Upper lobe of left lung (tissue), 6 donors: ENCODE measurements at places on chromosomes 1 and 21. TPM values are rescaled to one million over a fixed set of nuclear protein-coding genes. Genes with fewer than 3 reads are reported as not detected.

DNA sequence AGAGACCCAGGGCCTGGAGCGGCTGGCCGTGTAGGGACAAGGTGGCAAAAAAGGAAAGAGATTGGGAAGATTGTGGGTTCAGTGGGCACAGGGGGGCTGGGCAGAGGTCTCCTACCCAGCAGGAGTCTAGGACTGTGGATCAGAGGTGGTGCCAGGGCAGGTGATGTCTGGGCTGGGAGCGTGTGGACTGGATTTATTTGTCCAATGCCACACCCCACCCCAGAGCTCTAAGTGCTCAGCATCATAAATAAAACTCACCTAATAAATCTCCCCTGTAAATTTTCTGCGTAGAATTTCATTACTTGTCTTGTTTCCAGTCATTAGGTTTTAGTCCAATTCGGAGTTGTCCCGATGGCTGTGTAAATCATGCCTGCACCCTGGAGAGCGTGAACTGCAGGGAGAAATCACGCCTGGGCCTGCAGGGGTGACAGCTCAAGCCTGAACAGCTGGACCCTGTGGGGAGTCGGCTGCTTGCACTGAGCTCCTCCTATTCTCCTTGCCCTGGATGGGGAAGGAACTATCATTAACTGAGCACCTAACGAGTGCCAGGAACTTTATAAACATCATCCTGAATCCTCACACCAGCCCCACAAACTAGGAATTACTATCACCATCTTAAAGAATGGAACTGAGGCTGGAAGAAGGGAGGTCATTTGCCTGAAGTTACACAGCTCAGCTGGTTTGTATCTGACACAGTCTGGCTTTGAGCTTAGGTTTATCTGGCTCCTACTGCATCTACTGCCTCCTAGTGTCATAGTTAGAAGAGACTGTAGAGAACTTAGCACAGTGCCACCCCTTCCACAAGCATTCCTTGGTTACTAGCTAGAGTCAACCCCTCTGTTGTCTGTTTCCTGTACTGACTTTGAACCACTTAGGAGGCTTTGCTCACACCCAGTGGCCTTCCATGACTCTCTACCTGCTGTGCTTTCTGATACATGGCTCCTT, 25.0 kb upstream of the POU3F1 start:
- no peaks in the 10 kb centered on the region for H3K36me3 ChIP-seq
- DNase-seq, result no peak
- no peaks in the 10 kb centered on the region for H3K27me3 ChIP-seq
- H3K4me1 ChIP-seq, result no peaks in the 10 kb centered on the region
- H3K27ac ChIP-seq, result no peak overlapping the region

GRCh38 chr1:2554621-2555387, 1.4 kb upstream of the TNFRSF14 start:
- peaks cover 12% of the 10 kb centered on the region for H3K36me3 ChIP-seq
- peaks cover 56% of the 10 kb centered on the region for H3K4me1 ChIP-seq
- peak overlapping the region; percentile 95 for H3K27ac ChIP-seq
- peak; percentile 59 for DNase-seq

DNA sequence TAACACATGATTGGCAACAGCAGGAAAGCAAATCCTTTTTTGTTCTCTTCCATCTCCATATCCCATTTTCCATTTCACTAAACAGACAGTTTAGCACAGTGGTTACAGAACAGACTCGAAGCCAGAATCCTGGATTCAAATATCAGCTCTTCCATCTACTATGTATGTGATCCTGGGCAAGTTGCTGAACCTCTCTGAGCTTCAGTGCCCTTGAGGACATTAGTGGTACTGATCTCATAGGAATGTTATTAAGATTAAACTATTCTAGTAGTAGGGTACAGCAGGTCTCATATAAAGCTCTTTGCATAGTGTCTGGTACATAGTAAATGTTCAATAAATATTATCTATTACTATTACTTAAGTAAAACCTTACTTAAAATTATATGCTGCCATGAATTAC, 13.8 kb upstream of the HHIPL2 start:
- H3K27ac ChIP-seq, result no peak overlapping the region
- DNase-seq, result no peak
- no peaks in the 10 kb centered on the region for H3K4me1 ChIP-seq
- no peak overlapping the region for H3K4me3 ChIP-seq

DNA sequence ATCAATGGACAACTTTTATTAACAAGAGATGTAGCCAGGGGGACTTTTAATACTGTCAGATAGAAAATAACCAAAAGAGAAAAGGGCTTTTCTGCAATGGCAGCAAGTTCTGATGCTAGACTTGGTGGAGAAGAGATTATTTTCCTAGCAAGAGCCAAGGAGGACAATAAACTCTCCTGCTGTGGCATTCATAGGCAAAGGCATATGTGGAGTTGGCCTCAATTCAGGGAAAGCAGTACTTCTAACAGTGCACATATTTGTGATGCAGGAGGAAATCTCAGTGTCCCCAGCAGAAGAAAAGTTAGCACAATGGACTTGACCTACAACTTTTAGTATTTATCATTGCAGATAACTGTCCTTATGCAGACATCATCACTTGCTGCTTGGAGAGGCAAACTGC, 75.1 kb upstream of the GRIK1 start:
- H3K36me3 ChIP-seq, result no peaks in the 10 kb centered on the region
- H3K4me1 ChIP-seq, result no peaks in the 10 kb centered on the region
- H3K27ac ChIP-seq, result no peak overlapping the region
- DNase-seq, result no peak
- no peak overlapping the region for H3K4me3 ChIP-seq

GRCh38 chr1:212916481-212917133, 33.7 kb upstream of the VASH2 start:
- no peaks in the 10 kb centered on the region for H3K4me1 ChIP-seq
- no peak overlapping the region for H3K27ac ChIP-seq
- DNase-seq, result peak; percentile 90
- no peaks in the 10 kb centered on the region for H3K36me3 ChIP-seq
- no peak overlapping the region for H3K4me3 ChIP-seq

DNA sequence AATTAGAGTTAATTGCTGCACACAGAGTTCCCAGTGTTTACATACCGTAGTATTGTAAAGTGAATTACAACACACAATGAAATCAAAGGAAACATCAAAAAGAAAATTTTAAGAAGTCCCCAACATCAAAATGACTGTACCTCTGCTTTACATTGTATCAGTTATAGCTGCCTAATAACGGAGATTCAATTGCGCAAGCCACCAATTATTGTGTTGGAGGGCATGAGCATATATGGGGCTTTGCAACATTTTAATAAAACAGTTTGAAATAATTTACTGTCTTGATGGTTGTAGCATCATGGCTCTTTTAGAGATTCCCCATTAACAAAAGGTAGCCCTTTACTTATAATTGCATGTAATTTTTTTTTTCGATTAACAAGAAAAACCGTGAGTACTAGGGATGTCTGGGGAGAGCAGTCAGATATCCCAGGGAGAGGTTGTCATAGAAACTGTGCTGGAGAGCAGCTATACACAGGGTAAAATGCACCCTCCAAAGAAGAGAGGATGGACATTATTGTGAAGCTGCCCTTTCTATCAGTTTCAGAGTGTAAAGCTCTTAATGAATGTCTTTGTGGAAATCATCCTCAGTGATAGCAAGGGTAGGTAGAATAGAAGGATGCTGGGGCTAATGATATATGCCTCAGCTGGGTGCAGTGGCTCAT, 55.9 kb upstream of the BTG3 start:
- no peaks in the 10 kb centered on the region for H3K27me3 ChIP-seq
- no peak overlapping the region for H3K27ac ChIP-seq
- H3K4me3 ChIP-seq, result no peak overlapping the region
- DNase-seq, result no peak
- H3K36me3 ChIP-seq, result no peaks in the 10 kb centered on the region

- no peaks in the 10 kb centered on the region for H3K27me3 ChIP-seq
- peaks cover 3% of the 10 kb centered on the region for H3K36me3 ChIP-seq
- no peak for DNase-seq
- no peak overlapping the region for H3K27ac ChIP-seq
Measured at GRCh38 chr1:6084781-6085495, 39.2 kb downstream of the KCNAB2 start.

- H3K27ac ChIP-seq, result no peak overlapping the region
- no peaks in the 10 kb centered on the region for H3K4me1 ChIP-seq
- DNase-seq, result no peak
- H3K36me3 ChIP-seq, result no peaks in the 10 kb centered on the region
- no peaks in the 10 kb centered on the region for H3K27me3 ChIP-seq
- H3K4me3 ChIP-seq, result no peak overlapping the region
Measured at GRCh38 chr1:170470121-170470520, 61.8 kb upstream of the GORAB start.

- no peaks in the 10 kb centered on the region for H3K4me1 ChIP-seq
- no peak overlapping the region for H3K27ac ChIP-seq
- DNase-seq, result no peak
- H3K36me3 ChIP-seq, result no peaks in the 10 kb centered on the region
- H3K4me3 ChIP-seq, result no peak overlapping the region
Measured at GRCh38 chr1:209382231-209383100, 201.0 kb upstream of the CAMK1G start.

- H3K36me3 ChIP-seq, result peaks cover 58% of the 10 kb centered on the region
- H3K27ac ChIP-seq, result no peak overlapping the region
- no peaks in the 10 kb centered on the region for H3K4me1 ChIP-seq
- no peak overlapping the region for H3K4me3 ChIP-seq
- no peak for DNase-seq
Measured at GRCh38 chr1:27755865-27756264, 17.2 kb upstream of the STX12 start.

DNA sequence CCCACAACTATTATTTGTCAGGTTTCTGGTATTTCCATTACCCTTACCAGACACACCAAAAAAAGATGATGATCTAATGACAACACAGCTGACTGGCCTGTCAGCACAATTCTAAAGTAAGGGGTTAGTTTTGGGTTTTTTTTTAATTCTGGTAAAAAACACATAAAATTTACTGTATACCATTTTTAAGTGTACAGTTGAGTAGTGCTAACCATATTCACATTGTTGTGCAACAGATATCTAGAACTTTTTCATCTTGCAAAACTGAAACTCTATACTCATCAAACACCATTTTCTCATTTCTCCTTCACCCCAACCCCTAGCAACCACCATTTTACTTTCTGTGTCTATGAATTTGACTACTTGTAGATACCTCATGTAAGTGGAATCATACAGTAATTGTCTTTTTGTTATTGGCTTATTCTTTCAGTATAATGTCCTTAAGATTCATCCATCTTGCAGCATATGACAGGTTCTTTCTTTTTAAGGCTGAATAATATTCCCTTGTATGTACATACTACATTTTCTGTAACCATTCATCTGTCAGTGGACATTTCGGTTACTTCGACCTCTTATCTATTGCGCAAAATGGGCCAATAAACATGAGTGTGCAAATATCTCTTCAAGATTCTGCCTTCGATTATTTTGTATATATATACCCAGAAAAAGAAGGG, 29.8 kb downstream of the ARNT start:
- H3K27ac ChIP-seq, result no peak overlapping the region
- DNase-seq, result no peak
- H3K4me3 ChIP-seq, result no peak overlapping the region
- peaks cover 40% of the 10 kb centered on the region for H3K36me3 ChIP-seq

GRCh38 chr1:224783006-224783651, 146.3 kb upstream of the DNAH14 start:
- DNase-seq, result no peak
- H3K4me1 ChIP-seq, result no peaks in the 10 kb centered on the region
- no peak overlapping the region for H3K27ac ChIP-seq
- H3K4me3 ChIP-seq, result no peak overlapping the region
- no peaks in the 10 kb centered on the region for H3K36me3 ChIP-seq

- no peak overlapping the region for H3K4me3 ChIP-seq
- no peak for DNase-seq
- H3K4me1 ChIP-seq, result peaks cover 5% of the 10 kb centered on the region
- H3K27ac ChIP-seq, result no peak overlapping the region
Measured at GRCh38 chr1:223551610-223552009, 113.9 kb downstream of the CAPN8 start.

- H3K36me3 ChIP-seq, result no peaks in the 10 kb centered on the region
- H3K4me1 ChIP-seq, result no peaks in the 10 kb centered on the region
- peak; percentile 82 for DNase-seq
- H3K27me3 ChIP-seq, result no peaks in the 10 kb centered on the region
Measured at GRCh38 chr1:94562519-94563260, 21.1 kb upstream of the F3 start.

- H3K4me1 ChIP-seq, result peaks cover 11% of the 10 kb centered on the region
- no peak overlapping the region for H3K27ac ChIP-seq
- H3K4me3 ChIP-seq, result no peak overlapping the region
- DNase-seq, result no peak
- H3K36me3 ChIP-seq, result peaks cover 37% of the 10 kb centered on the region
- no peaks in the 10 kb centered on the region for H3K27me3 ChIP-seq
Measured at GRCh38 chr1:171798765-171799164, 17.3 kb downstream of the METTL13 start.

- no peaks in the 10 kb centered on the region for H3K27me3 ChIP-seq
- peaks cover 6% of the 10 kb centered on the region for H3K4me1 ChIP-seq
- H3K36me3 ChIP-seq, result no peaks in the 10 kb centered on the region
- H3K27ac ChIP-seq, result no peak overlapping the region
Measured at GRCh38 chr1:231924180-231924579, 297.6 kb downstream of the DISC1 start.

DNA sequence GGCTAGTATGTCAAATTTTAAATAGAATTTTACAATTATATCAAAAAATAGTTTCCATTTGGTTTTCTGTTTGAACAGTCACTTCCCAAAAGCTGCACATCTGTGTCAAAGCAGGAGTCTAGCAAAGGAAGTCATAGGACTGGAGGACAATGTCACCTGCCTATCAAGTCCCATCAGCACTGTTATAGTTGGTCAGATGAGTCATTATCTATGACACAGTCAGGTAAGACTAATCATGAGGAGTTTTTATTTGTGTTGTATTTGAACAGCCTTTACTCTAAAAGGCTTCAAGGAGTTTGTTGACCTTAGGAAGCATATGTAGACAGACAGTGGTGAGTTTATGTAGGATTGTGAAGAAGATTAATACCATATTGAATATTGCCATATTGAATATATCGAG, 74.2 kb upstream of the QSOX1 start:
- H3K27me3 ChIP-seq, result no peaks in the 10 kb centered on the region
- H3K4me3 ChIP-seq, result no peak overlapping the region
- H3K27ac ChIP-seq, result no peak overlapping the region
- no peaks in the 10 kb centered on the region for H3K4me1 ChIP-seq
- peaks cover 90% of the 10 kb centered on the region for H3K36me3 ChIP-seq

- peak overlapping the region; percentile 27 for H3K27ac ChIP-seq
- peak overlapping the region; percentile 11 for H3K4me3 ChIP-seq
- no peaks in the 10 kb centered on the region for H3K27me3 ChIP-seq
- DNase-seq, result no peak
- peaks cover 24% of the 10 kb centered on the region for H3K4me1 ChIP-seq
Measured at GRCh38 chr1:89261926-89262515, 10.6 kb downstream of the GBP5 start.

NR1I3 gene
- not detected for total RNA-seq

RCC2 gene
- 65.0 TPM for total RNA-seq

LRRC38 gene
- total RNA-seq, result not detected

DNAJC28 gene
- total RNA-seq, result 1.5 TPM

OR2W3 gene
- total RNA-seq, result not detected

ADGRB2 gene
- total RNA-seq, result 0.34 TPM

SCNM1 gene
- total RNA-seq, result 19.5 TPM

CYP4A11 gene
- not detected for total RNA-seq

C1QC gene
- 817 TPM for total RNA-seq

MAGI3 gene
- total RNA-seq, result 91.8 TPM

ACAP3 gene
- 33.5 TPM for total RNA-seq

CASQ1 gene
- not detected for total RNA-seq

LPAR3 gene
- 1.5 TPM for total RNA-seq

RSPH1 gene
- total RNA-seq, result 10.3 TPM

MYBPH gene
- not detected for total RNA-seq

CYP4X1 gene
- 8.9 TPM for total RNA-seq

FAM110D gene
- total RNA-seq, result 6.7 TPM

KISS1 gene
- total RNA-seq, result not detected

TAL1 gene
- 13.9 TPM for total RNA-seq

CCDC27 gene
- total RNA-seq, result not detected

S1PR1 gene
- 62.5 TPM for total RNA-seq

COL8A2 gene
- total RNA-seq, result 17.5 TPM

CACNA1S gene
- not detected for total RNA-seq
